Activated CD4-positive, alpha-beta T cell treated with anti-CD3 and anti-CD28 coated beads for 36 hours (primary cell): ENCODE measurements at places on chromosomes 13 and 19. TPM values are rescaled to one million over a fixed set of nuclear protein-coding genes. Genes with fewer than 3 reads are reported as not detected.

ARGLU1 gene
- 68.8 TPM for total RNA-seq

GRCh38 chr13:76790980-76791819 is 95.0 kb downstream of the KCTD12 start:
- no peak overlapping the region for H3K27ac ChIP-seq
- no peak overlapping the region for H3K4me3 ChIP-seq
- DNase-seq: no peak
- H3K36me3 ChIP-seq: no peaks in the 10 kb centered on the region

- H3K27me3 ChIP-seq: peaks cover 42% of the 10 kb centered on the region
- peaks cover 5% of the 10 kb centered on the region for H3K4me1 ChIP-seq
- no peak overlapping the region for H3K27ac ChIP-seq
- DNase-seq: no peak
- no peaks in the 10 kb centered on the region for H3K36me3 ChIP-seq
Observed at GRCh38 chr13:106500445-106500844, 35.0 kb downstream of the EFNB2 start.

GRCh38 chr13:24511816-24512196 is 772 bp downstream of the PARP4 start:
- H3K4me1 ChIP-seq: peaks cover 37% of the 10 kb centered on the region
- peaks cover 4% of the 10 kb centered on the region for H3K36me3 ChIP-seq
- peak overlapping the region; percentile 86 for H3K27ac ChIP-seq
- peaks cover 6% of the 10 kb centered on the region for H3K27me3 ChIP-seq
- no peak for DNase-seq
